ENCODE measurements at places on chromosomes 6 and 20.
A peak's percentile ranks its signal among the peaks of the same experiment; 100 is the strongest.

DNA sequence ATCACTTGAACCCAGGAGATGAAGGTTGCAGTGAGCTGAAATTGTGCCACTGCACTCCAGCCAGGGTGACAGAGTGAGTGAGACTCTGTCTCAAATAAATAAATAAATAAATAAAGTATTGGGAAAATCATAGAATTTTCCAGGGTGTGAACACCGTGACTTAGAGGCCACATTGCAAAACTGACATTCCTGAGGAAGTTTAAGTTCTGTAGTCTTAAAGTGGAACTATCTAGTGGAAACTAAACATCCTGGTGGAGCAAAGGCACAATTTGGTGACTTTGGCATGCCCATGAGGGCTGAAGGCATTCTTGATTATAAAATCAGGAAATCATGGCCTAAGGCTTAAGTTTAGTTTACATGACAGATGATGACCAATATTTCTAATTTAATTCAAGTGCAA, 32.7 kb upstream of the MCM3 start:
- no peak for DNase-seq

- no peak for DNase-seq
Measured at GRCh38 chr6:148466158-148466557, 123.5 kb downstream of the SASH1 start.

GRCh38 chr20:38620441-38620840, 18.8 kb downstream of the ARHGAP40 start:
- DNase-seq: no peak

- DNase-seq: peak; percentile 51
Measured at GRCh38 chr6:35691027-35691824, 2.5 kb upstream of the FKBP5 start.

GRCh38 chr6:33343953-33344611, 26.5 kb upstream of the ZBTB22 start:
- no peak for DNase-seq

- DNase-seq: no peak
Measured at GRCh38 chr6:34859951-34860350, 27.9 kb downstream of the TAF11 start.

- no peak for DNase-seq
Measured at GRCh38 chr20:32804022-32804715, 15.6 kb upstream of the MAPRE1 start.

DNA sequence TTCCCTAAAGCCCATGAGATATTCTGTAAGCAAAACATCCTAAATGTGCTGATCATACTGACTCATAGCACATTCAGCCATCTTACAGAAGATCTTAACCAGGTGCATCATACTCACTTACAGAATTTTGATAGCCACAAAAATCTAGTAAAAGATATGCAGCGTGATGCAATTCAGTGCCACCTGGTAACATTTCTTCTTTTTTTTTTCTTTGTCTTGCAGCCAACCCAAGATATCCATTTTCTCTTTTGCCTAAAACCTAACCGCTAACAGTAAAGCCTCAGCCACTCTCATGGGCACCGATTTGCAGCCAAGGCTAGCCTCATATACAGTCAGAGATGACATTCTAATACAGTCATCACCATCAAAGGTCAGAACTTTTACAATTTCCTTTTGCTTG, 293.3 kb downstream of the HACE1 start:
- no peak for DNase-seq

DNA sequence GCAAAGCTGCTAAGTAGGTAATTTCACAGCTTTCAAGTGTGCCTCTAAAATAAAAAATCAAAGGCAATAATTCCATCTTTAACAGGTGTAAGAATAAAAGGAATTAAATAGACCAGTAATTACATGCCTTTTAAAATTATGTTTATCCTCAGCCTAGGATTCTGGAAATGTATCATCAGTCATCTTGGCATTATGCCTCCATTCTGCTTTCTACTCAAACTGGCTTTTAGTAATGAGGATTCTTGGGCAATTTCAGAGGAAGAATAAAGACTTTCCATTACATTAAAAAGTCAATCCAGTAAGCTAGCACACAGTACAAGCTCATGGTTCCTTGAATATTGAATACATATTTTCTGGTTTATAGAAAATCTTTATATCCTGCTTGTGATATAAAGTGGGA, 44.7 kb downstream of the GSTA2 start:
- no peak for DNase-seq

GRCh38 chr20:17648791-17649730, 33.0 kb downstream of the RRBP1 start:
- DNase-seq: no peak

- no peak for DNase-seq
Measured at GRCh38 chr20:23160536-23161243, 74.6 kb upstream of the CD93 start.

Data from bone marrow (tissue), 2 donors.